Natural killer cell (primary cell): ENCODE measurements at places on chromosomes 3 and 15. TPM values are rescaled to one million over a fixed set of nuclear protein-coding genes. Genes with fewer than 3 reads are reported as not detected.

The COX17 gene
- total RNA-seq, result 44.8 TPM

The KLHL40 gene
- total RNA-seq, result not detected

The SOX14 gene
- not detected for total RNA-seq

The OR5K2 gene
- total RNA-seq, result not detected

The ACOX2 gene
- total RNA-seq, result not detected

The VIPR1 gene
- total RNA-seq, result 3.1 TPM

The SCAMP5 gene
- 2.7 TPM for total RNA-seq

The SPATA12 gene
- not detected for total RNA-seq

The NFKBIZ gene
- total RNA-seq, result 510 TPM

The GOLGA6B gene
- 1.1 TPM for total RNA-seq

The SCN11A gene
- 0.07 TPM for total RNA-seq

The SLC28A2 gene
- total RNA-seq, result not detected

The THSD4 gene
- total RNA-seq, result not detected

The TLE3 gene
- total RNA-seq, result 36.7 TPM

The BDH1 gene
- 24.5 TPM for total RNA-seq

The GOLGA8O gene
- total RNA-seq, result 28.8 TPM

The UQCC5 gene
- total RNA-seq, result 4.1 TPM

The GPR149 gene
- not detected for total RNA-seq

The DHX36 gene
- 102 TPM for total RNA-seq

The PEX11A gene
- total RNA-seq, result 3.1 TPM

The TF gene
- total RNA-seq, result 3.2 TPM

The RASL12 gene
- not detected for total RNA-seq

The CHRD gene
- total RNA-seq, result not detected

The DPPA2 gene
- total RNA-seq, result not detected

The LIPC gene
- total RNA-seq, result 7.1 TPM

The CIB1 gene
- 136 TPM for total RNA-seq

The GPR176 gene
- total RNA-seq, result 0.38 TPM
